Activated CD4-positive, alpha-beta T cell treated with anti-CD3 and anti-CD28 coated beads, Interleukin-2, amount 50 U/mL, for 1 hour (primary cell): ENCODE measurements at places on chromosomes 2 and 18.
A peak's percentile ranks its signal among the peaks of the same experiment; 100 is the strongest.

- DNase-seq, result no peak
These were observed 11.6 kb downstream of the ASB18 start for GRCh38 chr2:236252602-236253001.

DNA sequence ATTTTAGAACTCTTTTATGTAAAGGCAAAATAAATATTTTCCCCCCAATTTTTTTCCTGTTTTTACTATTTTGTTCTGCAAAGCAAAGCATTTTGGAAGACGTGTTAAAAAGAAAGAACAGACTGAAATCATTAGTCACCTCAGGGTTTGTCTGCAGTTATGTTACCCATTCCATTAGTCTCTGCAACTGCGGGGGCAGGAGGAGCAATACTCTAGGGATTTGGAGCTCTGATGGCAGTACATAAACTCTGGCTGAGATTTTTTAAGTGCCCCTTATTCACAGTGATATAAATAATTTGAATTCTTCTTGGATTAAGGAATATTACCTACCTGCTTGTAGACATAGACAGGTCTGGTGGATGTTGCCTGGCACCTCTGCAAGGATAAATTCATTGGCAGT, 88.0 kb upstream of the CELF4 start:
- DNase-seq, result no peak

DNA sequence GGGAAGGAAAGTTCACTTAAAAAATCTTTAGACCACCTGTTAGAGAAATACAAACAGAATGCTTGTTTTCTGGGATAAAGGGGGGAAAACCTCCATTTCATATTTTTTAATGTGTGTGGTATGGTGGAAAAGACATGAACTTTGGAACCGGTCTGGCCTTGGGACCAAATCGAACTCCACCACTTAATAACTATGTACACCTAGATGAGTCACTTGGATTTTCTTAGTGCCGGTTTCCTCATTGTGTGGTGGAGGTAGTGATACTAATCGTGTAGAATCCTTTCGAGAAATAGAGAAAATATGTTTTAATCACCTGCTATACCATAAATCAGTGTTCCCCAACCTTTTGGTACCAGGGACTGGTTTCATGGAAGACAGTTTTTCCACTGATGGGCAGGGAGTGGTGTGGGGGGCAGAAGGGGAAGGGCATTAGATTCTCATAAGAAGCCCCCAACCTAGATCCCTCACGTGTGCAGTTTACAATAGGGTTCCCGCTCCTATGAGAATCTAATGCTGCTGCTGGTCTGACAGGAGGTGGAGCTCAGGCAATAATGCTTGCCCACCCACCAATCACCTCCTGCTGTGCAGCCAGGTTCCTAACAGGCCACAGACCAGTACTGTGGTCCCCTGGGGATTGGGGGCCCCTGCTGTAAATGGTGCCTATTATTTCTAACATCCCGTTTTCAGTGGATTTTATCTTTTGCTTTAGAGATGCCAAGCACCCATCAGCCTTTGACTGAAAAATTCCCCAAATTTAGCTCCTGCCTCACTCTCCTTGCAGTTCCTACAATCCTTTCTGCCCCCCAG, 308.8 kb downstream of the PRKCE start:
- DNase-seq, result no peak

DNA sequence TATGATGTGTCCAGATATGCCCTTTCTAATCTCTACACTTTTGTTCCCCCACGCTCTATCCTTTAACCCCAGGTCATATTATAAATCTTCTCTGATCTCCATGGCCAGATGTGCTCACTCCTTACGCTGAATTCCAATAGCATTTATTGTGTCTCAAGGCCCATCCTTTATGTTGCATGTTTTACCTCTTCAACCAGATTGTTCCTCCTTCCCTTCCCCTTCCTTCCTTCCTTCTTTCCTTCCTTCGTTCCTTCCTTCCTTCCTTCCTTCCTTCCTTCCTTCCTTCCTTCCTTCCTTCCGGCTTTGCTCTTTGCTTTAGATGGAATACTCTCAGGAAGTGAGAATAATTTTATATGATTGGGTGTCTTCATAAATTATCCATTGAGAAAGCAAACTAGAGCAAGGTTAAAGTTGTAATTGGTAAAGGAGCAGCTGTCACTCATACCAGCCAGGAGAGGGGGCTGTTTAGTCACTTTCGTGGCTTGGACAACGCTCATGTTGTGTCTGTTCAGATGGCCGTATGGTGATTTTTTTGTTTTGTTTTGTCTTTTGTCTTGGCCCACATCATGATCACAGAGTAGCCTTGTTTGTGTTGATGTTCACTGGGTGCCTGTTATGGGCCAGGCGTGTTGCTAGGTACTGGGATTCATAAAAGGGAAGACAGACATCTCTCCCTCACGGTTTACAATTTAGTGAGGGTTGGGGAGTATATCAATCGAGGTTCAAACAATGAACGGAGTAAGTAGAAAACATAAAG, 68.0 kb downstream of the DAW1 start:
- DNase-seq, result no peak

GRCh38 chr2:239106314-239106908, 258.5 kb downstream of the TWIST2 start:
- no peak for DNase-seq

- no peak for DNase-seq
These were observed 1.3 kb upstream of the FAP start for GRCh38 chr2:162244541-162245031.

DNA sequence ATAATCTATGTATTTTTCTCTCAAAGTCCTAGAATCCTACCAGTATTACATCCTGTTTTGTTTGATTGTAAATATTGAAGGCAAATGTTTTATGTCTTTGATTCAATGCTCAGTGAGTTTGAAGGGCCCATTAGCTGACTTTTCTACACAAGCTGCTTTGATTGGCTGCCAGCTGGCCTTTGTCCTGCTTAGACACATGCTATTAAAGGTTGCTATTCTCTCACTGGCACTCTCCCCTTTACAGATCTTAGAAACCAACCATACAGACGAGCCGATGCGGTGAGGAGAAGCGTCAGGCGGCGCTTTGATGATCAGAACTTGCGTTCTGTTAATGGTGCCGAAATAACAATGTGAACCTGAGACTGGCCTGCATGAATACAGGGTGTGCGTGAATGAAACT, 69.7 kb downstream of the PRPF40A start:
- no peak for DNase-seq

DNA sequence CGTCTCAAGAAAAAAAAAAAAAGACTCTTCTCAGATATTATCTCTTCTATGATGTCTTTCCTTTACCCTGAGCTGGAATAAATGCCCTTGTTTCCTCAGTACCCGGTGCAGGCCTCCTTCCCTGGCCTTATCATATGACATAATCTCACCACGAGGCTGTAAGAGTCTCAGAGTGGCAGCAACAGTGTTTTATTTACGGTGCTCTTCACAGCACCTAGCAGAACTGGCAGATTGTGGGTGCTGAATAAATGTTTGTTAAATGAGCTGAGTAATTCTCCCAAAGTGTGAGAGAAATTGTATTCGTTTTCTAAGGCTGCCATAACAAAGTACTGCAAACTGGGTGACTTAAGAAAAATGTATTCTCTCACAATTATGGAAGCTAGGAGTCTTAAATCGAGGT, 82.8 kb upstream of the CD28 start:
- no peak for DNase-seq

GRCh38 chr18:74840492-74841167, 243.0 kb downstream of the ZNF407 start:
- DNase-seq, result no peak

DNA sequence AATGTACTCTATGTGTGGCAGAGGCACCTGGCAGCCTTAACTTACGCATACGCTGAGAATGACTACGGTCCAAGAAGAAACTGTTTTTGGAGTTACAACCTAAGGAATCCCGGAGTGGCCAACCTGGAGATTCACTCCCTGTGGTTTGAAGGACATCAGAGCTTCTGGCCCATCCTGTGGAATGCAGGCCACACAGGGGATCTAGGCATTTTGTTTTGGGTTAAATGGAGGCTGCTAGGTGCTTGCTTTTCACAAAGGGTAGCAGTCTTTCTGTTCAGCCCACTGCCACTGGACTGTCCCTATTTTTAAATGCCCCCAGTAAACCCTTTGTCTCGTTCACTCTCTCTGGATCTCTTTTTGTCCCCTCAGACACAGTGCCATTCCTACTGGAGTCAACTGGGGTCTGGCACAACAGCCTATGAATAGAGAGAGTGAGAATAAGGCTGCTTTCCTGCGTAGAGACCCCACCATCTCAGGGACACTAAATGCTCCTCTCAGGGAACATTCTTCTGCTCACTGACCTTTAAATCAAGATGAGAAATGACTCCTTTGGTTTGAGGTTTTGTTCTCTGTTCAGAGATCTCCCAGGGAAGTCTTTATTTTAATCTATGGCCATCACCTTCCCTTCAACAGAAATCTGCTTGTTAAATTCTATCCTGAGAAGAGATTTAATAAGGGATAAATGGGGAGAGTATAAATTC, 124.9 kb downstream of the B3GNT2 start:
- no peak for DNase-seq

DNA sequence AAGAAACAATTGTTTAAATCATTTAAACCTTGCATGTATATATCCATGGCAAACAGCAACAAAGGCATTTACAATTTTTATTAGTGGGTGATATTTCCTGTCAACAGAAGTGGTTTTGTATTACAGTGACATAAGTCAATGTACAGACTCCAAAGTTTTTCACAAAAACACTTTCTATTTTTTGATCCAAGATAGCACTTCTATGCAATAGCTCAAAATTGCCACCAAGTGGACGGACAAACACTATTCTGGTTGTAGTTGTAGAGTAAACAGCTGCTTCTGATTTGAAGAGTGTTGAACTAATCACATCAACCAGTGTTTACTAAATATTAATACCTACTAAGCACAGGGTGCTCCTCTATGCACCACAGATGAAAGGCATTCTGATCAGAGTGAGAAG, 421.4 kb downstream of the NCKAP5 start:
- no peak for DNase-seq

DNA sequence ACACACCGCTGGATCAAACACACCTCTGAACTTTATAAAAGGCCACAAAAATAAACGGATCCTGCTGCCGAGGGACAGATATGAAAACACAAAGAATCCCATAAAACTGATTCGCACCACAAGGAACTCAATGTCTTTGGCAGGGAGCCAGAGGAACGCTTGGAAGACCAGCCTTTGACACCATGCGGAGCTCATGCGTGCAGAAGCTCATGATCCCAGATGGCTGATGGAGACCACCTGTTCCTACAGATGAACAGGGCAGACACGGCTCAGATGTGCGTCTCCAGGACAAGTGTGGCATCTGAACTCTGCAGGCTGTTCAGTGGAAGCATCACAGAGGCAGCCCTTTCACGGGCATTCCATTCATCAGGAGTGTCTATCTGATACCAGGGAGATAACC, 24.9 kb downstream of the COPS9 start:
- DNase-seq, result no peak

DNA sequence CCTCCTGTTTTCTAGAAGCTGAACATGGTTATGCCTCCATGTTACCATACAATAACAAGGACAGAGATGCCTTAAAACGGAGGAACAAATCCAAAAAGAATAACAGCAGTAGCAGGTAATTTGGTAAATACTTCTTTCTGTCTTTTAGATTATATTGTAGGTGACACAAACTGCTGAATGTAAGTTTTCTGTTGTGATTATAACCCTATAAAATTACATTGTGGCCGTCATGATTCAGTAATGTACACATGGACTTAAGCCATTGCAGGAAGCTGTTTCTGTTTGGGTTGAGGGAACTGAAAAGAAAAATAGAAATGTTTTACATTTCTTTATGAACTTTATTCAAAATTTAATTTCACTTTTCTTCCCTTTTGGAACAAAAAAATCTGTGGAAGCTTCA, 1.2 kb downstream of the MXD1 start:
- DNase-seq, result no peak

DNA sequence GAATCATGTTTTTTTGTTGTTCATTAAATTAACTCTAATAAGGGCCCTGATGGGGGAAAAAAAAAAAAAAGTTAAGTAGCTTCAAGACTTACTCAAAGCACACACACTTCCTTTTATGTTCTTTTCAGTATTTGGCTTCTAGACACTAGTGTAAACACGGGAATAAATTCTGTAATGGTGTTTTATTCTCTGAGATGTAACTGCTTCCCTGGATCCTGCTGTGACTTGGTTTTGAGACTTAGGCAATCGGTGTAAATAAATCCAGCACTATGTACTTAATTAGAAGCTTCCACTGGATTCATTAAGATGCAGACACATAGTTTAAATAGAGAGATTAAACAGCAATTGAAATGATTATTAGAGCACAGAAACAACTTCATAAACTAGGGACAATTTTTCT, 26.1 kb upstream of the AP1S3 start:
- no peak for DNase-seq

GRCh38 chr2:74333175-74333574, 10.0 kb downstream of the SLC4A5 start:
- no peak for DNase-seq

GRCh38 chr2:69122271-69122670, 109.3 kb downstream of the ANTXR1 start:
- no peak for DNase-seq

- DNase-seq, result no peak
These were observed 471.0 kb upstream of the PIK3C3 start for GRCh38 chr18:41484069-41484468.

DNA sequence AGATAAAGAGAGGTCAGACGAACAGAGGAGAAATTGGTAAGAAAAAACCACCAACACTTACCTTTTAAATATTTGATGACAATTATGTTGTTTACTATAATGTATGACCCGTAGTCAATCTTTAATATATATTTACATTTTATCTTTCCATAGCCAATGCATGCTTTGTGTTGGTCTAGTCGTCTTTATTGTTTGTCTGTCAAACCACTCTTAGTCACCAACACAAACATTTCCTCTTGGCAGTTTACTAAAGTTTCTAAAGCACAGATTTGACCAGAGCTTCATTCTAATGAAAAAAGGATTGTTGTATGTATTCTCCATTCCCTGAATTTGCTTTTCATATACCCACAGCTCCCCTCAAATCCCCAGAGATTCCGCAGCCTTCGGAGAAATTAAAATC, 784.7 kb upstream of the PIK3C3 start:
- no peak for DNase-seq

DNA sequence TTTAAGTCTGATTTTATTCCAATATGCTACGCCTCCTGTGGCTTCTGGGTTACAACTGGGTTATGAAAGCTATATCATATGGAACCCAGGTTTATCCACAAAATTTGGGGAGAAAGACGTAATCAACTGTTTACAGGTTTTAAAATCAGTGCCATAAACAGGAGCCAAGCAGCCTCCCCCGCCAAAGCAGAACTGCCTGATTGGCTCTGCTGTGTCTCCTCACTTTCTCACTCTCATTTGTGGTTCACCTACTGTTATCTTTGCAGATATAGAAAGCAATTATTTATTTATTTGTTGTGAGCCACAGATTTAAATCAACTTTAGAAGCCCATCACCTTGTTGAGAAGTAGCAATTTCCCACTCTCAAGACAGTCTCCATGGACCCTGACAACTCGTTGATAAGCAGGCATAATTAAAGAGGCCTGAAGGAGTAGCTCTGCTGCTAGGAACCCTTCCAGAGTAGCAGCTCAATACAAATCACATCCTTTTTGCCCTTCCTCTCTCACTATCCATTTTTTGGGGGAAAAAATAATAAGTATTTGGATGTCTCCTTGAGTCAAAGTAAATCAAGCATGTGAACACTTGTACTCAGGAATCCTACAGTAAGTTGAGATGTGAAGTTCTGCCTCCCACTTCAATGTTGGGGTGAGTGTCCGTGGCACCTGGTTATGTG, 191.0 kb upstream of the CCDC150 start:
- no peak for DNase-seq

GRCh38 chr2:108534584-108535356, 500 bp downstream of the LIMS1 start:
- peak; percentile 32 for DNase-seq

GRCh38 chr2:153622285-153622684, 143.7 kb upstream of the RPRM start:
- no peak for DNase-seq
